HepG2 (cell line): ENCODE measurements at places on chromosomes 11 and 22. TPM values are rescaled to one million over a fixed set of nuclear protein-coding genes. Genes with fewer than 3 reads are reported as not detected.

Gene AKIP1
- total RNA-seq: 20.3 and 21.6 TPM in 2 replicates

Gene CYP2D6
- 0.18 and 1.0 TPM in 2 replicates for total RNA-seq

Gene SCGB1C1
- not detected in 2 replicates for total RNA-seq

Gene HIKESHI
- total RNA-seq: 67.8 and 75.2 TPM in 2 replicates

Gene NLRP14
- not detected in 2 replicates for total RNA-seq

Gene C11orf87
- not detected in 2 replicates for total RNA-seq

Gene PRDM11
- total RNA-seq: 4.1 and 4.7 TPM in 2 replicates

Gene POU2AF3
- 4.9 and 7.8 TPM in 2 replicates for total RNA-seq

Gene TCP11L1
- total RNA-seq: 10.1 and 14.0 TPM in 2 replicates

Gene SMARCB1
- total RNA-seq: 74.0 and 75.8 TPM in 2 replicates

Gene LAYN
- not detected in 2 replicates for total RNA-seq

Gene RIMBP3C
- total RNA-seq: 0.11 and 0.15 TPM in 2 replicates

Gene NXPE4
- not detected in 2 replicates for total RNA-seq

Gene CD3G
- total RNA-seq: not detected in 2 replicates
